Peyer's patch (tissue), 4 donors: ENCODE measurements at places on chromosomes 2 and 18. TPM values are rescaled to one million over a fixed set of nuclear protein-coding genes. Genes with fewer than 3 reads are reported as not detected.

The SGO2 gene
- total RNA-seq, result 3.5 TPM

The SKOR2 gene
- not detected for total RNA-seq

The COL6A3 gene
- total RNA-seq, result 67.7 TPM

- no peaks in the 10 kb centered on the region for H3K36me3 ChIP-seq
- DNase-seq, result no peak
- no peak overlapping the region for H3K4me3 ChIP-seq
- H3K4me1 ChIP-seq, result no peaks in the 10 kb centered on the region
These were observed 6.3 kb downstream of the TPRKB start for GRCh38 chr2:73730810-73731209.

DNA sequence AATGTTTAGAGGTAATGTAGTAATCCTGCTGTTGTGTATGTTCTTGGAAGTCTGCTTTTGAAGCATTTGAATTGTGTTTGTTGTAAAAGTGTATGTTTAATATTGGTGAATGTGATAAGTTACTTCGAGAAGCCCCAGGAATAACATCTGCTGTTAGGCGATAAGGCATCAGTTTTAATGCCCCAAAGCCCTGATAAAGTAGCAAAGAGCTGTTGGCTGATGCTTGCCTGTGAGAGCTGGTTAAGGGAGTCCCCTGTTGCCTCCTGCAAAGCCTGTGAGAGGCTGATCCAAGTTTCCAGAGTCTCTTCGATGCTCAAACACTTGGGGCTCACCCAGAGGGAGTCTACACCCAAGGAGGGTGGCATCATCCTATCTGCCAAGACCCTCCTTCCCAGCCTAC lies 110.3 kb downstream of the RNF152 start:
- no peak overlapping the region for H3K4me3 ChIP-seq
- no peaks in the 10 kb centered on the region for H3K36me3 ChIP-seq
- no peak overlapping the region for H3K27ac ChIP-seq
- no peak for DNase-seq
- H3K27me3 ChIP-seq, result no peaks in the 10 kb centered on the region
- H3K4me1 ChIP-seq, result no peaks in the 10 kb centered on the region

- no peaks in the 10 kb centered on the region for H3K36me3 ChIP-seq
- no peak overlapping the region for H3K4me3 ChIP-seq
These were observed 45.1 kb upstream of the ZNF396 start for GRCh38 chr18:35422237-35422636.

- DNase-seq, result no peak
- H3K36me3 ChIP-seq, result no peaks in the 10 kb centered on the region
- H3K27me3 ChIP-seq, result no peaks in the 10 kb centered on the region
- no peaks in the 10 kb centered on the region for H3K4me1 ChIP-seq
These were observed 49.1 kb upstream of the GPC1 start for GRCh38 chr2:240386326-240386725.

DNA sequence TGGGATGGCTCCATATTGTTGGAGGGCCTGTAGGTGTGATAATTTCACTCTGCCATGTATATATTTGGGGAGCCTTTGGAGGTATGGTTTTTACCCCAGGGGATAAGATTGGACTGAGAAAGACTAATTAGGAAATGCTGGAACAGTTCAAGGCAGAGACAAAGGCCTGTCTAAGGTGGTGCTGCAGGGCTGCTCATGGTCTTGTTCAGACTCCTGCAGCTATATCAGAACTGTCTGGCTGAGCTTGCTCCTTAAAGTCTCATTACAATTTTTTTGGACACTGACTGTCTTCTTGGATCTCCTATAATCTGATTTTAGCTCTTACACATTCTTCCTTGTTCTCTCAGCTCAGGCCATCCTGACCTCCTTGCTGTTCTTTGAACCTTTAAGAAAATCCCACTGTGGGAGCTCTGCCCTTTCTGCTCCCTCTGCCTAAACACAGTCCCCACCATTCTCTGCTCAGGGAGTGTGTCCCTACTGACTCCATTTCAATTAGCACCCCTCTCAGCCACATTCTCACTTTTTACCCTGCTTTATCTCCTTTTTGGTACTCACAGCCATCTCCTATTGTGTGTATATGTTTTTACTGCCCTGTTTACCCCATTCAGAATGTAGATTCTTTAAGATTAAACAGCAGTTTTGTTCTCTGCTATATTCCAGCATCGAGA lies 468.7 kb upstream of the FANCL start:
- no peaks in the 10 kb centered on the region for H3K27me3 ChIP-seq
- H3K4me1 ChIP-seq, result no peaks in the 10 kb centered on the region
- H3K36me3 ChIP-seq, result no peaks in the 10 kb centered on the region
- H3K27ac ChIP-seq, result no peak overlapping the region
